ENCODE measurements at places on chromosomes 11 and 22.

DNA sequence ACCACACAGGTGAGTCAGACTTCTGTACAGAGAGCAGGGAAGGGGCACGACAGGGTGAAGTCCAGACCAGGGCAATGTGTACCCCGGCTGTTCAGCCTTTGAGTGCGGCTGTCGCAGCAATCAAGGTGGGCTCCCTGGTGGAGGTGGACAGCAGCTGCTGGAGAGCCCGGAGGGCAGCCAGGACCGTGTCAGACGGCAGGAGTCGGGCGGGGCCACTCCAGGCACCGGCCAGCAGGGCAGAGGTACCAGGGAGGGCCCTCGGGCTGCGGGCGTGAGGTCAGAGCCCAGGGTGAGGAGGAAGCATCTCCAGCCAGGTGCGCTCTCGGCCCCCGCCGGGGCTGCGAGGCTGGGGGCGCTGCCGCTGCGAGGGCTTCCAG is 802 bp upstream of the PIM3 start:
- DNase-seq = no peak

- no peak for DNase-seq
Observed at GRCh38 chr11:74546752-74547151, 45.6 kb upstream of the POLD3 start.

GRCh38 chr11:71927820-71928736 is at the start of gene XNDC1N:
TSS of gene XNDC1N (minus strand) at chr11:71928594. CDS start at chr11:71923353, 5,241 bp downstream.
- peak; percentile 2 for DNase-seq

GRCh38 chr11:71214553-71215424 is 37.6 kb downstream of the SHANK2 start:
- DNase-seq = no peak

DNA sequence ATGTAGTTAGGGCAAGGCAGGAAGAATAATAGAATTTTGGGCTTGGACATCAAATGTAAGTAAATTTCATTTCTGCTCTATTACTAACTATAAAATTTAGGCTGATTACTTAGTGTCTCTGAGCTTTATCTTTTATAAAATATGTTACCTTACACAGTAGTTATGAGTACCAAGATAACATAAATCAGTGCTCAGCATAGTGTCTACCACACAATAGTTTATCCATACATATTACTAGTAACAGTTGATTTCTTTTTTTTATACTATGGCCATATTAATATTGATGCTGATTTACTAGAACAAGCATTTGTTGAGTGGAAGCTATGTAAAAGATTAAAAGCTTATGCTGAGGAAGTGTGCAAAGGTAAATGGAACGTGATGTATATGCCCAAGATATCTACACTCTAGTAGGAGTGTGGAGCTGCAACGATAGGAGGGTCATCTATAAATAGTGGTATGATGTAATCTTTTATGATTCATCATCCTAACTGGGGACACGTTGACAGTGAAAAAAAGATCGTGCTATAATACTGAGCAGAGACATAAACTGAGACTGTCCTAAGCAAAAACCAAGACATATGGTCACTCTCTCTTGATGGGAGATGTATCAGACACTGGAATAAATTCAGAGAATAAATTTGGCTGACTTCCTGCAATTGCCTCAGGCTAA is 8.7 kb upstream of the SLC5A12 start:
- no peak for DNase-seq

DNA sequence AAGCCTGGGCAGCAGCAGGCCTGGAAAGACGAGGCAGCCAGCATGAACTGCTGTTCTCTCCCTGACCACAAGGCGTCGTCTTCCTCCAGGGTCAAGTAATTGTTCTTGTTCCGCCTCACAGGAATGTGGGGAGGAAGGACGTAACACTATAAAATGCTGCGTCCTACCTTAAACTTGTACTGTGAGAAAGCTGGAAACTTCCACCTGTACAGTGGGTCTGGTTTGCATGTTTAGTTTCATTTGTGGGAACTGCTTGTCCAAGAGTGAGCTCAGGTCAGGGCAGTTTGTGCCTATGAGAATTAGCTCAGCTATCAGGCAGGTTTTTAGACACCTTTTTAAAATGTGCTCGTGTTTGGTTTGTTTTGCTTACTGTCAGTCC is 55.2 kb downstream of the PANX1 start:
- no peak for DNase-seq

GRCh38 chr11:110301577-110301976 is 5.2 kb upstream of the RDX start:
- DNase-seq = no peak

DNA sequence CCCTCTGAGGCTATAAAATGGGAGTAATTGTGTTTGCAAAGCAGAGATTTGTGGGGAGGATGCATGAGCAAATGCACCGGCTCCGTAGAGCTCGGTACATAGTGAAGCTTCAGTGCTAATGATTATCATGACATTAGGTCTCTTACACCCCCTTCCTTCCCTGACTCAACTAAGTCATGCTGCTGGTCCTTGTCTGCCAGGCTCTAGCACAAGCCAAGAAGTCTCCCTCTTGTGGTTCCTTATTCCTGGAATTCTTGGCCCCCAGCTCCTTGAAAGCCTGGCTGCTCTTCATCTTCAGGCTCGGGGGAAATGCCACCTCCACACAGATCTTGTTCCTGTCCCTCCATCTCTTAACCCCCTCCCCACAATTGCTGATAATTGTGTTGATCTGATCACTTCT is 45.7 kb upstream of the SYT13 start:
- DNase-seq = no peak

- no peak for DNase-seq
Observed at GRCh38 chr22:41638748-41639147, 17.7 kb downstream of the XRCC6 start.

DNA sequence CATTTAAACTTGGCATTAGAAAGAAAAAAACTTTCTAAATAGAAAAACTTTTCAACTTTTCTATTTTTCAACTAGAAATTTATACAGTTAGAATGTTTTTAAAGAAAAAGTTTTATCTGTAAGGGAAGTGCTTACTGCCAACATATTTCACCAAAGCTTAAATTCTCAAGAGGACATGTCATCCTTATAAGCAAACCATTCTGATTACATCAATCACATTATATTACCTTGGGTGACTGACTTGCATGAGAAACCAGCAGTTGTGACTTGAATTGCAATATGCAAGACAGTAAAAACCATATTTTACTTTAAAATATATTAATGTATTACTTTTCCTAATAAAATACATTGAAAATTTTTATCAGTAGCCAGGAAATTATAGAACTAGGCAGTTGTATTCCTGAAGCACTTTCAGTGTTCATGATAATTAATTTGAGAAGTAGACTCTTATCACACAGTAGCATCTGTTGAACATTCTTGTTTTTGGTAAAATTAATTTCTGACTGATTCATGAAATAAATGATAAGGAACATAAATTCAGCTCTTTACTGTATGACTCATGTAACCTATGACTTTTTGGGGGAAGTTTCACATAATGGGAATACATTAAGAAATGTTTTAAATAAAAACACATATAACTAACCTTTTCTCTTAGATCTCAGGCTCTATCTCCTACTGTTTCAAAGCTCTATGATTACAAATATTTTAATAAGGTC is 345.0 kb upstream of the CCDC179 start:
- DNase-seq = no peak

GRCh38 chr11:88402784-88403183 is 65.2 kb upstream of the CTSC start:
- DNase-seq = no peak

DNA sequence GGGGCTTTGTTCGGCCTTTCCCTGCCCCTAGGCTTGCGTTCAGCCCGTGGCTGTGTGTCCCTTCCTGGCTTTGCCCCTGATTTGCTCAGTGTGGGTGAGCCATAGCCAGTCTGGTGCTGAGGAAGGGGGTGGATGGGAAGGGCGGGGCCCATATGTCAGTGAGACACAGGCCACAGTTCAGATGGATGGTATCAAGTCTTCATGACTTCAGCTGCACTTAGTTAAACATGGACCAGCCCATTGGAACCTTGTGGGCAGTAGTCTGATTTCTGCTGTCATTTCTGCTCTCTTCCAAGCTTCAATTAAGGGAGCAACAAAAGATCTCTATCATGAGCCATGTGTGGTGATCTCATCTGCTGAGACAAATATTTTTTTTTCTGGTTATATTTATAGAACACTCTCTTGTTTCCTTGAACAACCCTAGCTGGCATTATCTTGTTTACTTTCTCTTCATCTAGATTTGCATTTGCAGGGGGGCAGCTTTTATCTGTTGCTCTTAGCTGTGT is 21.6 kb upstream of the PEX26 start:
- no peak for DNase-seq

- DNase-seq = no peak
Observed at GRCh38 chr11:16778286-16778685, 39.8 kb downstream of the C11orf58 start.

GRCh38 chr11:123640029-123640428 is 14.4 kb downstream of the SCN3B start:
- DNase-seq = no peak

GRCh38 chr11:2960139-2960538 is 30.9 kb upstream of the PHLDA2 start:
- DNase-seq = no peak

DNA sequence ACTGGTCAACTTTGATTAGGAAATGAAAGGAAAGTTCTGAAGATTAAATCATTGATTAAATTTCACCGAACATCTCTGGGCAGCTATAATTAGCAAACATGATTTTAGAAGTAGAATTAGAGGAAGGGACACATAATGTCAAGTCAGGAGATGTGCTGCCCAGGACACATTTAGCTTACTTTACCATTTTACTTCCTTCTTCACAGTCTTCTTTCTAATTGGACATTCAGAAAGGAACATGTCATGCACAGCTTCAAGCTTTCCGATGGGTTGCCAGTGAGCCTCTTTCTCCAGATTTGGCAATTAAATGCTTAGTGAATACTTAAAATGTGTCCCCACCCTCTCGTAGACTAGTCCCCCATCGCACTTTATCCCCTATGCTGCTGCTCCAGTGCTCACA is 234.7 kb downstream of the FAM76B start:
- DNase-seq = no peak

GRCh38 chr11:125378571-125378970 is 117.5 kb downstream of the FEZ1 start:
- DNase-seq = no peak

DNA sequence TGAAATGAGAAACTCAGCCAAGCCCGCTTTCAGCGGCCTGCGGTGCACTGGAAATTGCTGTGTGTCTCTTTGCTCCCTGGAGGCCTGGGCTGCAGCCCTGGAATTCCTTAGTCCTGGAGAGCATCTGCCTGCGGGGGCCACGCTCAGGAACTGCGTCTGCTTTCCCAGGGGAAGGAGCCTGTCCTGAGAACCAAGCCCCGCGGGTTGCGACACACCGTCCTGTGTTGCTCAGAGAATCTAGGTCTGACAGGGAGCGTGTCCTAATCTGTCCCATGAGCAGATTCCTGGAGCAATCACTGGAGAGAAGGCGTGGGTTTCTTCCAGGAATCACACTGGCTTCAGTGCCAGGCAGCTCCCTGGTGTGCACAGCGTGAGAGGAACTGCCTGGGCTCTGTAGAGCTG is 708.1 kb downstream of the BRD1 start:
- no peak for DNase-seq

DNA sequence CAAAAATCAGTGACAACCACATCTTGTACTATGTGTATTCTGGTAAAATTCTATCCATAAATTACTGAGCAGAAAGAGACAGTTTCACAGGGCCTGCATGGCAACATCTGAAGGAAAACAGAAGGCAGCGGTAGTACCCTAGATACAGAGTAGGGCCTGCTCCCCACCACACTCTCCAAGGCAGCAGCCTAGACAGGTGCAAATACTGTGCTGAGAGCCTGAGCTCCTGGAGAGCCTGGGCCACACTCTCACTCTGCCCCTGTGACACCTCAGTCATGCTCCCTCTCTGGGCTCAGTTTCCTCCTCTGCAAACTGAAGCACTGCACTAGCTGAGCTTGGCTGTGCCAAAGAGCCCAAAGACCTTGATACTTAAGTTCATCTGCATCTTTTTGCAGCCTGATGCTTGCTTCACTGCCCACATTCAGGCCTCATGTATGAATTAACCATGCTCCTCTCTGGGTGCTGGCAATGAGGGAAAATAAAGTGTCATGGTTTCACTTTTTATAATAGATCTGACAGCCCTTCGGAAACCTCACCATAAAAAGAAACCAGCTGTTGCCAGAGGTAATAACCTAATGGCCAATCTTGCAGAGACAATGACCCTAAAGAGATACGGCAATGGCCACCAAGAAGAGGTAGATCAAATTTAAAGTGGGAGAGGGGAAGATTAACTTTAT is 104.7 kb downstream of the PLEKHA7 start:
- DNase-seq = no peak

GRCh38 chr11:133906241-133906640 is 50.5 kb downstream of the IGSF9B start:
- DNase-seq = no peak

GRCh38 chr22:42519525-42520401 is at the start of gene RRP7A:
TSS of gene RRP7A (minus strand) at chr22:42519796. CDS start at chr22:42519786, 10 bp downstream.
- DNase-seq = peak; percentile 70

- DNase-seq = no peak
Observed at GRCh38 chr11:73152861-73153483, 10.9 kb upstream of the FCHSD2 start.

- DNase-seq = no peak
Observed at GRCh38 chr11:31433851-31434250, 64.2 kb downstream of the DNAJC24 start.

GRCh38 chr11:134738581-134738980 is 326.5 kb upstream of the B3GAT1 start:
- DNase-seq = no peak

DNA sequence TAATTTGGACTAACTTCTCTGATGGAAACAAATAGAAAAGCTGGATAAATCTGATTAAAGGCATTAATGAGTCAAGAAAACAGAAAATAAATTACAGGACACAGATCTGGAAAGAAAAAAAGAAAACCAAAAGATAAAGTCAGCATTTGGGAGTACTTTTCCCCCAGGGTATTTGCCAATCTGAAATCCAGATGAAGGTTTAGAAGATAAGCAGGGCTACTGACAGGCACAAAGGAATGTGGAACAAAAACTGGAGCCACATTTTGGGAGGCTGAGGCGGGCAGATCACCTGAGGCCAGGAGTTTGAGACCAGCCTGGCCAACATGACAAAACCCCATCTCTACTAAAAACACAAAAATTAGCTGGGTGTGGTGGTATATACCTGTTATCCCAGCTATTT is 57.2 kb downstream of the SBF2 start:
- no peak for DNase-seq

DNA sequence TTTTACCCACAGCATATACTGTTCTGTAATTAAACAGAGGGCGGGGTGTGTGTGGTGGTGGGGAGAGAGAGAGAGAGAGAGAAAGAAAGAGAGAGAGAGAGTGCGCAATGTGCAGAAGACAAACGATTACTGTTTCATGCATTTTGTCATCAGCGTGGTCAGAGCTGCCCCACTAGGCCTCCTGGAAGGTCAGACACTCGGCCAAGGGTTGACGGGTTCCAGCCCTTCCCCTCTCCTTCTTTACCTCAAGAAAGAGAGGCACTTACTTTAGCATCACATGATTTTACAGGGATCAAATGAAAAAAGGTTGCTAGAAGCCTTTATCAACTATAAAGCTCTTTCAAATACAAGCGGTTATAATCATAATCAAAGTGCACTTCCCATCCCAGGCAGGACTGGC is 269.2 kb upstream of the SORL1-AS1 start:
- DNase-seq = no peak

Data from stimulated activated CD8-positive, alpha-beta memory T cell treated with anti-CD3 and anti-CD28 coated beads, Interleukin-7, amount 100 ng/mL, for 1 hour (primary cell).